ENCODE measurements at places on chromosomes 2 and 18.

DNA sequence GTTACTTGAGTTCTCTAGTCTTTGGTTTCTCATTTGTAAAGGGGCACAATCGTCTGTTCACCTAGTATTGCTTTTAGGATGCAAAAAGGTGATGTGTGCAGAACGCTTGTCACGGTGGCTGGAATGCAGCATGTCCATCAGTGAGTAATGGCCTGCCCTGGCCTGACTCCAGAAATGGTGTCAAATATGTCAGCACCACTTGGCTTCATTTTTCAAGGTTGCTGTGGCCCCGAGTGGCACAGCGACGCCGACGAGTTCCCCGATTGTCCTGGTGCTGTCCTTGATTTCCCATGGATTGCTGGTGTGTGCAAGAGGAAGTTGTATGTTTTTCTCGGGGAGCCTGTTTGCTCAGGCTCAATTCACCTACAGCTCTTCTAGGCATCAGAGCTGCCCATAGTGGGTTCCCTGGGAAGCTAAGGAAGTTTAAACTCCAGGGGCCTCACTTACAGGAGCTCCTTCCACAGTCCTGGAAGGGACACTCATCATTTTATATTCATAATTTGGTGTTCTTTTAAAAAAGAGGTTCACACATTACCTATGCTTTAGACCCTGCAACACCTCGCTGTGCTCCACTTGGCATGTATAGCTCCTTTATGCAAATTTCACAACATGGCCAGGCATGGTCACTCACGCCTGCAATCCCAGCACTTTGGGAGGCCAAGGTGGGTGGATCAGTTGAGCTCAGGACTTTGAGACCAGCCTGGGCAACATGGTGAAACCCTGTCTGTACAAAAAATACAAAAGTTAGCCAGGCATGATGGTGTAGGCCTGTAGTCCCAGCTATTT is 25.6 kb upstream of the ZNF407 start:
- DNase-seq: no peak

DNA sequence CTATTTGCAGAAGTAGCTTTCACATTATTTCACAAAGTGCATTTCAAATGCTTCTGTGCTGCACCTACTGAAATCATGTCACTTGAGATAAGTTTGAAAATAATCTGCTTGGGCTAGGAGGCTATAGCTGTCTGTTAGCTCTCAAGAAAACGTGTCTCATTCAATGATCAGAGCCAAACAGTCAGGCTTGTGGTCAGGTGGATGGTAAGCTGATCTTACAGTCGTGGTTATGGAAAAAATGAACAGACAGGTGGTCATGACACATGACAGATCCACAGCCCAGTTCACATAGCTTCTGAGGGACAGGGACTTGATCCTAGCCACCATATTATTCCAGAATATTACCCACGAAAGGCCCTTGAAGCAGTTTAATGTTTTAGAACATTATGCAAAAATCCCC is 26.5 kb upstream of the RFX8 start:
- no peak for DNase-seq

DNA sequence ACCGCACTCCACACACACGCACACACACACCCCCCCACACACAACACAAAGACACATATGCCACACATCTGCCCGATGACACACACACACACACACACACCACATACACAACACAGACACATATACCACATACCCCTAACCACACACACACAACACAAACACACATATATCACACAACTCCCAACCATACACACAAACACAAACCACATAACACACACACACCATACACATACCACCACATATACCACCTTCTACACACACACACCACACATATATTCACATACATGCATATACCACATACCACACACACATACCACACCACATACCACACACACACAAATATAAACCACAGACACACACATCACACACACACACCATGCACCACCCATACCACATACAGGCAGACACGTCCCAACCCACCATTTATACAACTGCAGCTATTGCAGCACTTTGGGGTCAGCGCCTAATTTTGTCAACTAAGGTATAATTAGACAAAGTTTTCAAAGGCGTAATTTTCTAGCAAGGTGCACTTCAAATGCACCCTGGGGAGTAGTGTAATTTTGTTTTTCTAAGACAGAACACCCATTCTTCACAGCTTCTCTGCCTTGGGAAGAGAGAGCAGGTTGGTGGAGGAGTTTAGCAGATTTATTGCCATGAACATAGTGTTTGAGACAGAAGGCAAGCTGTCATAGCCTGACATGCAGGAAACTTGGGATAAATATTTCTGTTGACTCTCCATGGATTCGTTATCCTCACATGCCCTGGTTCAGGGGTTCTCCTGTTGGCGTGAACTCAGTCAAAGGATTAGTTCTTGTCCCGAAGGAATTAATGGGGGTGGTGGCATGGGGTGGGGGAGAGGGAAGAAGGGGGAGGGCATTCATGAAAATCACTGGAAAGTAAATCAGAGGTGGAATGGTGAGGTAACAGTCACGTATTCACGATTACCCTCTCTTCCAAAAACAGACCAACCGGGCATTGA is 416.1 kb downstream of the LPIN1 start:
- DNase-seq: peak; percentile 79

- no peak for DNase-seq
These were observed 62.0 kb downstream of the TGIF1 start for GRCh38 chr18:3511980-3512379.

- peak; percentile 57 for DNase-seq
These were observed 8.4 kb upstream of the SP9 start for GRCh38 chr2:174326161-174327020.

GRCh38 chr18:2529154-2529553 is 42.2 kb downstream of the METTL4 start:
- no peak for DNase-seq

DNA sequence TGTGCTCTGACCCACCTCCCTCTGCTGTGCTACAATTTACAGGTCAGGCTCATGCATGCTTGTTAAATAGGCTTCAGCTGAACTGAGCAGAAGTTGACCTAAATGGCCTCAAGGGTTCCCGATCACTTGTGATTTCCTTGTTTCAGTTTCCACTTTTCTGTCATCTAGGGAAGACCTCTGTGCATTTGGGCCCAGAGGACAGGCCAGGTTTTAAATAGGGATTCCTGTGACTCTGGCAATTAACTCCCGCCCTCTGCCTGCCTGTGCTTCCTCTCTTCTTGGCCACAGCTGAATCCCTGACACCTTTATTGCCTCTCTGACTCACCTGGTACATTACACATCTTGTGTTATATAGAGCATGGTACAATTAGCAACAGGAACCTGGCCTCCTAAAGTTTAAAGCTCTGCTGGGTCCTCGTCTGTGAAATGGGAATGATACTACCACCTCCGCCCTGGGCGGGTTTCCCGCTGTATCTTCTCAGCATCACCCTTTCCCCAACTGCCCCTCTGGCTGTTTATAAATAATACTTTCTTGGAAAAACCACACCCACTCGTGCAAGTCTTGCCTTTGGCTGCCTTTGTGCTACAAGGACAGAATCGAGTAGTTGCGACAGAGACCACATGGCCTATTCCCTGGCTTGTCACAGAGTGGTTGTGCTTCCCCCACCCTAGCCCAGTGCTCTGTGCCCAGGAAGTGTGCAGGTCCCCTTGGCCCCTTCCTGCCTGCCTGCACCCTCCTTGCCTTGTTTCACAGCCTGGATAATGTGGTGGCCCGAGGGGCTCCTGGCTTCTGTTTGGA is 7.9 kb downstream of the CABLES1 start:
- no peak for DNase-seq

DNA sequence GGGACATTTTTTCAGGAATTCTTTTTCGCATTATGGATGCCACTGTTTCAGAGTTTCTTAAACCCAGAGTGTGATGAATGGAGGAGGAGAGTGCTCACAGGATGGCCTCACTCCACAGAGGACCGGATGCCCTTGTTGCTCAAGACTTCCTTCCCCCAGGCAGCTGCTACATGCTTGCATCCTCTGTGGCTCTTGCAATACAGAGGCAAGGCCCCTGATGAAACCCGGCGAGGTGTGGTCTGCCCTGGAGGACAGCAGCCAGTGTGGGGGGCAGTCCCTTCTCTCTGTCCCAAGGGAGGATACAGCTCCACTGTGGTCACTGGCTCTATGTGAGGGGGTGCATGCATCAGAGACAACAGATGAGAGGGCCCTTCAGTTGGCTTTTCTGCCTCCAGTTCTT is 109.6 kb downstream of the SH3RF3 start:
- no peak for DNase-seq

GRCh38 chr2:66382091-66382490 is 52.8 kb upstream of the MEIS1 start:
- no peak for DNase-seq

- no peak for DNase-seq
These were observed 46.0 kb upstream of the STON1 start for GRCh38 chr2:48483916-48484315.

- no peak for DNase-seq
These were observed at the start of gene CTLA4 for GRCh38 chr2:203867561-203868200. CTLA4 (plus strand) TSS chr2:203867771; CDS start chr2:203867943, 172 bp downstream.
